ENCODE measurements at places on chromosomes 5 and 9.

DNA sequence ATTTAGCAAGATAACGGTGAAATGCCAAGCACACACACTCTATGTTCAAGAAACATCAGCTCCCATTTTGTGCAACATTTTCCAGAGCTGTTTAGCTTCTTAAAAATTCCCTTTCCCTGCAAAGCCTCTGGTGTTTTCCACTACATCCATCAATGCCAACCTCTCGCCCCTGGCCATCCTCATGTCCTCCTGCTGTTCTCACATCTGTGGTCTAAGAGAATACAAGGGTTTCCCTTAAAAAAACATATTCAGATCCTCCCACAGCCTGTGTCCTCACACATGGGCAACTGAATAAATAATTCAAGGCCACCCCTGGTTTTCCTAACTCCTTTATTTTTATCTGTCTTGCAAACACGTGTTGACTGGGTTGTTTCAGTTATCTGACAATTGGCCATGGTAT, 70.3 kb downstream of the PAPPA start:
- no peak for DNase-seq

DNA sequence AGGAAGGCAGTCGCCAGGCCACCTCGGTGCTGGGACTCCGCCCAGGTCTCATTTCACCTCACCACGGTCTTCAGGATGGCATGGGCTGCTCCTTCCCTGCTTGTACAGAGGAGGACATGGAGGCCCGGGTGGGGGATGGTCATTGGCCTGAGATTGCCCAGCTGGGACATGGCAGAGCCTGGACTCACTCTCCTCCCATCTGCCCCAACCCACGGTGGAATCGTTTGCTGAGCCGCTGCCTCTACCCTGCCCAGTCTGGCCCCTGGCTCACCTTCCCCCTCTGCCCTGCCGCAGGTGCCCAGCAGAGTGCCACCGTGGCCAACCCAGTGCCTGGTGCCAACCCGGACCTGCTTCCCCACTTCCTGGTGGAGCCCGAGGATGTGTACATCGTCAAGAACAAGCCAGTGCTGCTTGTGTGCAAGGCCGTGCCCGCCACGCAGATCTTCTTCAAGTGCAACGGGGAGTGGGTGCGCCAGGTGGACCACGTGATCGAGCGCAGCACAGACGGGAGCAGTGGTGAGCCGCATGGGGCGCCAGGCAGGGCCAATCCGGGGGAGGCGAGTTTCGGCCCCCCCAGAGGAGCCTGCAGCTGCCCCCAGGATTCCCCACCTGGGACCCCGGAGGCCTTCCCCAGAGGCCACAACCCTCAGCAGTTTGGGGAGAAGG, 36.7 kb downstream of the HK3 start:
- DNase-seq, result no peak

- no peak for DNase-seq
These were observed 23.4 kb downstream of the ANKRA2 start for GRCh38 chr5:73542020-73542419.

GRCh38 chr5:89733772-89734171, 675.8 kb downstream of the CETN3 start:
- no peak for DNase-seq

- no peak for DNase-seq
These were observed 433.5 kb downstream of the DMAC1 start for GRCh38 chr9:7366121-7366520.

DNA sequence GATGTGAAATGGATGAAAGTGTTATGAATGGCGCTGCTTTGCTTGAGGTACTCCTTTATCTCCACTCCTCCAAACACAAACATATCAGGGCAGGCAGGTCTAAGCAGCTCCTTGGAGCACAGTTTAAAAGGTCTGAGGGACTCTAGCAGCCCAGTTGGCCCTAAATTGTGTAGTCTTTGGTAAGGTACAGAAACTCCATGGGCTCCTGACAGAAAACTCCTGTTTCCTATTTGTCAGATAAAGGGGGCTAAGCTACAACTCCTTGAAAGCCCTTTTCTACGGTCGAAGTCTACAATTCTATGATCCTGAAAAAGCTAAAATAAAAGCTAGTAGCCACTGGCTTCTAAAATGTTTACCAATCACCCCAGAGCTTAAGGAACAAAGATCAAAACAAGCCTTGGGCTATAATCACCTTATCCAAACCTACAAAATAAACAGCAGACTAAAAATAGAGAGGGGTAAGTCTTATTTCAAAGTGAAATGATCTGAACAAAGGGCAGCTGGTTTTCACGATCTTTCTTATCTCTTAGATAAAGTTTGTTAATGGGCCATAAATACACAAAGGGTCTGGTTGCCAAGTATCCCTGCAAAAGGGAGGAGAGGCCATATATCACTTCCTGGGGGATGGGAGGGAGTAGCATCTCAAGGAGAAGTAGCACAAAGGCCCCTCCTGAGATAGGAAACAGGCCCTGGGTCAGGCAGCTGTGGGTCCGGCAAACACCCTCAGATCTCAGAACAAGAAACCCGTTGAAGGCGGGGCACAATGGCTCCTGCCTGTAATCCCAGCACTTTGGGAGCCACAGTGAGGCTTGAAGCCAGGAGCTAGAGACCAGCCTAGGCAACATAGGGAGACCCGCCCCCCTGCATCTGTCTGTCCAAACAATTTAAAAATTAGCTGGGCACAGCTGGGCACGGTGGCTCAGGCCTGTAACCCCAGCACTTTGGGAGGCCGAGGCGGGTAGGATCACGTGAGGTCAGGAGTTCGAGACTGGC, 28.3 kb upstream of the DENND4C start:
- no peak for DNase-seq

DNA sequence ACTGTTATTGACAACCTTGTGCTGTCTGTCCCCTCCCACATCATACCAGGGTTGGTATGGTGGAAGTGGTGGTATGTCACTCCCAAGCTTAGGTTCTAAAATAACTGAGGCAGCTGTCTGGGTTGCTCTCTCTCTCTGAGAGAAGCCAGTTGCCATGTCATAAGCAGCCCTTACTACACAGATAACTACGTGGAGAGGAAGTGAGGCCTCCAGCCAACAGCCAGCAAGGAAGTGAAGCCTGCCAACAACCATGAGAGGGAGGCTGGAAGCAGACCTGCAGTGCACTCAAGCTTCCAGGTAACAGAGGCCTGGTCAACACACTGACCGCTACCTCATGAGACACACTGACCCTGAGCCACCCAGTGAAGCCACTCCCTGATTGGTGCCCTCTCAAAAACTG, 18.6 kb downstream of the CTNNAL1 start:
- no peak for DNase-seq

DNA sequence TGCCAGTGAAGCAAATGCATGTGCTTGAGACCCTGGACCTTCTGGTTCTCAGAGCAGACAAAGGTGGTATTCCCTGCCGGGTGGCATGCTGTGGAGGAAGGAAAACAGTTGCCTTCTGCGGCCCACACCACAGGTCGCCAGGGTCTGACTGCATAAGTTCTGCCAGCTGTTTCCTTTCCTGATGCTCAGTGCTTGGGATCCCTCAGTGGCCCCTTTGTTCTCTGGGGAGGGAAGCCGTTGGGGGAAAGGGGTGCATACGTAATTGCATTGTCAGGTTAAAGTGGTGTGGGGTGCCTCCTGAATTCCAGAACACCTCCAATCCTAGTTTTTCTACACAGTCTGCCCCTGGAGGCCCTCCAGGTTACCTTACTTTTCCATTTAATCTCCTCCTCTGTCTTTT, 43.1 kb upstream of the SLC2A8 start:
- no peak for DNase-seq

DNA sequence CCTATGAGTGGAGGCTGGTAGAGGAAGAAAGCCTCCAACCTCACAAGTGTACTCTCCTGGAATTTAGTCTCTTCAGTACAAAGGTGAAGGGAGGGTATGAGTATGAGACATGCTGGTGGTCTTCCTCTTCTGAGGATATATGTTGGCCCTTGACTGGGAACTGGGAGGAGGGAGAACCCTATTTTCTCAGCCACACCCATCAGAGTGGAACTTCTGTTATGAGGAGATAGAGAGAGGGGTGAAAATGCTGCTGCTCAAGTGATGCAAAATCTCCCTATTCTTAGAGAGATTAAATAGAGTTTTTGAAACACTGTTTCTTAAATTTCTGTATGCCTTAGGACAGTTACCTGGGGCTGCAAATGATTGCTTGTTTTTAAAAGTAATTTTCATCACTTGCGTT, 203.4 kb upstream of the PRR16 start:
- DNase-seq, result no peak

DNA sequence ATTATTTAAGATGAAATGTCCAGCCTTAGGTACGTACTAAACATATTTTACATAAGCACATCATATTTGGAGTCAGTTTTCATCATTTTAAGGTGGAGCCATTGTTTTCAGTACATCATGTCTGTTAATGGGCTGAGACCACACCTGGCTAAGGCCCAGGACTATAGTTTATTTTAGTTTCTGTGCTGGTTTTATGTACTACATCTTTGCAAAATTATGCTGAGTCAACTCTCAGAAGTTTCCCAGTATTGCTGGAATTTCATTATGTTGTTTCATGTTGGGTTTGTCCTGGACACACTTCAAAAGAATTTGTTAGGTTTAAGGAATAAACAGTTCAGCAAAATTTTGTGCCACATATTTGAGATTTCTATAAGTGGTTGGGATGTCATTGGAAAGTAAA, 171.2 kb downstream of the CCDC171 start:
- DNase-seq, result no peak

DNA sequence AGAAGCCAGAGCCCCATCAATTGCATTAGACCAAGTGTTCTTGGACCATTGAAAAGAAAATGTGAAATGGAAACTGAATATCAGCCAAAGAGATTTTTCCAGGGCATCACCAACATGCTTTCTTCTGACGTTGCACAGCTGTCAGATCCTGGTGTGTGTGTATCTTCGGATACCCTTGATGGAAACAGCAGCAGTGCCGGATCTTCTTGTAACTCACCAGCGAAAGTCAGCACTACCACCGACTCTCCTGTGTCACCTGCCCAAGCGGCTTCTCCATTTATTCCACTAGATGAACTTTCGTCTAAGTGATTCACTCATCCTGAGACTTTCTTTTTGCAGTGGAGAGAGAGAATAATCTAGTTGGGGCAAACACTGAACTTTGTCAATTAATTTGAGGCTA, 75.7 kb downstream of the PIP5K1B start:
- no peak for DNase-seq

- DNase-seq, result no peak
These were observed 67.3 kb downstream of the CRB2 start for GRCh38 chr9:123423311-123423640.

GRCh38 chr9:101028346-101029314, at the start of gene PLPPR1:
Gene PLPPR1 (plus strand): TSS chr9:101028727.
- DNase-seq, result peak; percentile 45
